ENCODE measurements at places on chromosomes 1 and 21. TPM values are rescaled to one million over a fixed set of nuclear protein-coding genes. Genes with fewer than 3 reads are reported as not detected.

DNA sequence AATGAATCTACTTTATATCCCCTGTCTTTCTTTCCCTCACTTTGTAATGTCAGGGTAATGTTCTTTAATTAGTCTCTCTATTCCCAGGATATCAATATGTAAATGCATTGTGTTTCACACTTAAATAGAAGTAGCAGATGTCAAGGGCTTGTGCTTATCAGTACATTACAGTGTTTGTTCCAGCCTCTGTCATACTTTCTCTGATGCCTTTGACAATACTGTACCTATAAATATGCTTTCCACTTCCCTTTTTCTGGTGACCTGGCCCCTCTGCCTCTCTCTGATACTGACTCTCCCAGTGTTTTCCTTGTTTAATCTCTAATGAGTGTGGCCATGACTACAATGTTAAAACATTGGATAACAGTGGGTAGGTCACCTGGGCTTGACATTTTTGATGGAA lies 862.0 kb upstream of the NEGR1 start:
- H3K27me3 ChIP-seq = no peaks in the 10 kb centered on the region
- no peak for DNase-seq
- no peaks in the 10 kb centered on the region for H3K36me3 ChIP-seq

C1orf226 gene
- total RNA-seq = 5.7 TPM

LENEP gene
- total RNA-seq = not detected

DNA sequence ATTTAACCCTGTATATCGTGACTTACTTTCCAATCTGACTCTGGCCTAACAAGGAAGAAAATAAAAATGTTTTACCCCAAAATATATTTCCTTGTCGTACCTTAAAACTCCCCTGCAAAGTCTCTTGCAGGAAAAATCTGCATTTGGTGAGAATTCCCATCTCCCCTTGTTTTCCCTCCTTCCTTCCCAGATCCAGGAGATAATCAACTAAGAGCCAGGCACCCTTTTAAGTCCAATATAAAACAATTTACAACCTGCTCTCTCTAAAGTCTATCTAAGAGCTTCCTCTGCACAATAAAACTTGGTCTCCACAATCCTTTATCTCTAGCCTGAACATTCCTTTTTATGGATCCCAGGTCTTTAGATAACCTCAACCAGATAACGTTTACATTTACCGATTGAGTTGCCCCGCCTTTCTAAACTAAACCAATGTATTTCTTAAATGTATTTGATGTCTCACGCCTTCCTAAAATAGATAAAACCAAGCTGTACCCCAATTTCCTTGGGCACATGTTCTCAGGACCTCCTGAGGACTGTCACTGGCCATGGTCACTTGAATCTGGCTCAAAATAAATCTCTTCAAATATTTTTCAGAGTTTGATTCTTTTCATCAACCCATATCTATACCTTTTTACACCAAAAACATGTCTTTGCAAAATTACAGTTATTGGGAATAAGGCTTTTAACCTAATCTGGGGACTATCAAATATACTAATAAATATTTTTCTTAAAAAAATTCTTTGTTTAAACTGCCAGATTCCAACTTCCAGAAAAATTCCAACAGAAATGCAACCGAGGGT lies 993 bp downstream of the DDX59 start:
- no peaks in the 10 kb centered on the region for H3K36me3 ChIP-seq
- H3K27ac ChIP-seq = peak overlapping the region; percentile 100
- no peaks in the 10 kb centered on the region for H3K27me3 ChIP-seq
- DNase-seq = no peak
- H3K4me3 ChIP-seq = peak overlapping the region; percentile 89

CORT gene
- total RNA-seq = not detected

- no peak for DNase-seq
- no peaks in the 10 kb centered on the region for H3K36me3 ChIP-seq
- H3K27me3 ChIP-seq = no peaks in the 10 kb centered on the region
- H3K4me3 ChIP-seq = no peak overlapping the region
Observed at GRCh38 chr1:218341325-218341724, 3.8 kb upstream of the TGFB2 start.

GRCh38 chr21:40686526-40686925 lies 160.4 kb downstream of the DSCAM start:
- no peaks in the 10 kb centered on the region for H3K4me1 ChIP-seq
- DNase-seq = no peak
- no peaks in the 10 kb centered on the region for H3K27me3 ChIP-seq
- no peak overlapping the region for H3K27ac ChIP-seq

- DNase-seq = no peak
- no peaks in the 10 kb centered on the region for H3K27me3 ChIP-seq
- no peak overlapping the region for H3K4me3 ChIP-seq
- peaks cover 4% of the 10 kb centered on the region for H3K4me1 ChIP-seq
Observed at GRCh38 chr1:161721738-161722343, 497 bp downstream of the FCRLB start.

- H3K27me3 ChIP-seq = no peaks in the 10 kb centered on the region
- no peak overlapping the region for H3K4me3 ChIP-seq
- no peaks in the 10 kb centered on the region for H3K36me3 ChIP-seq
- no peak for DNase-seq
- peak overlapping the region; percentile 42 for H3K27ac ChIP-seq
- H3K4me1 ChIP-seq = peaks cover 15% of the 10 kb centered on the region
Observed at GRCh38 chr1:203378556-203379245, 27.8 kb upstream of the FMOD start.

- H3K36me3 ChIP-seq = peaks cover 7% of the 10 kb centered on the region
- peaks cover 11% of the 10 kb centered on the region for H3K27me3 ChIP-seq
- H3K27ac ChIP-seq = no peak overlapping the region
- no peak overlapping the region for H3K4me3 ChIP-seq
Observed at GRCh38 chr21:42835611-42836401, 43.5 kb downstream of the WDR4 start.

COL16A1 gene
- total RNA-seq = 15.6 TPM

- H3K4me3 ChIP-seq = no peak overlapping the region
- DNase-seq = no peak
- no peak overlapping the region for H3K27ac ChIP-seq
- H3K27me3 ChIP-seq = peaks cover 59% of the 10 kb centered on the region
Observed at GRCh38 chr1:209883341-209883971, 54.6 kb upstream of the SYT14 start.

Data from heart right ventricle (tissue), 16 donors.